ENCODE measurements at places on chromosomes 7 and 10.
A peak's percentile ranks its signal among the peaks of the same experiment; 100 is the strongest.

GRCh38 chr7:115475761-115476385 lies 554.0 kb downstream of the MDFIC start:
- no peak for DNase-seq

DNA sequence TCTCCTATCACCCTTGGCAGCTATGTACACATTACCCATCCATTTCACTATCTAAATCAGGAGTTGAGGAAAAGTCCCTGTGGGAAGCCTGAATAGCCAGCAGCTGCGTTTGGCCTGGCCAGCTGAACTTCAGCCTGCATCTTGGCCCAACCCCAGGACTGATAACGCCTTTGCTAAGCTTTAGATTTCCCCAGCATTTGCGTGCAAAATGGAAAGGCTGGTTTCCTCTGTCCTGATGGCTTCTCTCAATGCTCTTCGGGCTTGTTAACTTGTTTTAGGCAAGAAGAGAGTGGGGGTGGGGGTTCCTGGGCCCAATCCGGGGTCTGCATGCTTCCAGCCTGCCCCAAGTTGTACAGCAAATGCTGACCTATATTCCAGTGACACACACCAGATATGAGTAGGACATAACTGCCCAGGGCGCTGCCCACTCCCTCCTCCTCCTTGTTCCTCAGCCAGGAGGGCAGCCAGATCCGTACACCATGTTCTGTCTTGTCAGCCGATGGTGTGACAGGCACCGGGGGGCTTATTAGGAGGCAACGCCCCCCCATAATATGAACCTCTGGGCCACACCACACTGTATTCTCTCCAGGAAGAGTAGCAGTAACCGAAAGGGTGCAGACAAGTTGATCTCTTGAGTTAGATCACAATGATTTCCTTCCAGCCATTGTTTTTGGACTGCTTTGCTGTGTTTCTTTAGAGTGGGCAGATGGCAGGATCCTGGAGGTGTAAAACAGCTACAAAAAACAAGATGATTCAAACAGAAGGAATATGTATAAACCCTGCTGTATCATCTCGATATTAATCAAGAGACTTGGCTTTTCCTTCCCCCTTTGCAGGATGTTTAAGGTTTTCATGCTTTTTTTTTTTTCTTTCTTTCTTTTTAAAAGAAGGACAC lies 339.0 kb downstream of the RNLS start:
- DNase-seq: no peak

DNA sequence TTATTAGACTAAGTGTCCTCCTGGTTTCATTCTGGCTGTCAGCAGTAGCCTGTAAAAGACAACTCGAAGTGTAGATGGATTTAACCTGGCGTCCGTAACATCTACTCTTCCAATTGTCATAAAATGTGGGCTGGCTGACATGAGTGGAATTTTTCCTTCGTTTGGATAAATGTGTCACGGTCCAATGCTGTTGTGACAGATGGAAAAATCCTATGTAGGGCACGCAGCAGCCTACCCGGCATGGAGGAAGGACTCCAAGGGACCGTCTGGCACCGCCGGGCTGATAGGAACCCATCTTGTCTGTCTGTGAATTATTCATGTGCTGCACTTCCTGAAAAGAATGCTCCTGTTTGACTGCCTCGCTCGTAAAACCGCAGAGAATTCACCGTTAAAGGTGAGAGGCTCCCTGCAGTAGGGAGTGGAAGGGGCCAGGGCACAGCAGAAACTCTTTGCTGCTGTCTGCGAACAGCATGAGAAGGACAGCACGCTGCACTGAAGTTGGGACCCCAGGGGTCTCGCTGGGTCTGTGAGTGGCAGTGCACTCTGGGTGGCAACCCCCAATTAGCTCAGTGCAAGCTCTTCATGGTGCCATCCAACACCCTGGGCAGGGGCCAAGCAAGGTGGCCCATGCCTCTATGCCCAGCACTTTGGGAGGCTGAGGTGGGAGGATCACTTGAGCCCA lies 1.6 kb upstream of the ORAI2 start:
- DNase-seq: peak; percentile 50

GRCh38 chr10:80075781-80076180 lies 2.7 kb upstream of the TMEM254 start:
- no peak for DNase-seq

GRCh38 chr10:72692994-72693781 lies 1.2 kb downstream of the MCU start:
- no peak for DNase-seq

GRCh38 chr10:124532106-124532641 lies 70.6 kb downstream of the LHPP start:
- DNase-seq: peak; percentile 41

DNA sequence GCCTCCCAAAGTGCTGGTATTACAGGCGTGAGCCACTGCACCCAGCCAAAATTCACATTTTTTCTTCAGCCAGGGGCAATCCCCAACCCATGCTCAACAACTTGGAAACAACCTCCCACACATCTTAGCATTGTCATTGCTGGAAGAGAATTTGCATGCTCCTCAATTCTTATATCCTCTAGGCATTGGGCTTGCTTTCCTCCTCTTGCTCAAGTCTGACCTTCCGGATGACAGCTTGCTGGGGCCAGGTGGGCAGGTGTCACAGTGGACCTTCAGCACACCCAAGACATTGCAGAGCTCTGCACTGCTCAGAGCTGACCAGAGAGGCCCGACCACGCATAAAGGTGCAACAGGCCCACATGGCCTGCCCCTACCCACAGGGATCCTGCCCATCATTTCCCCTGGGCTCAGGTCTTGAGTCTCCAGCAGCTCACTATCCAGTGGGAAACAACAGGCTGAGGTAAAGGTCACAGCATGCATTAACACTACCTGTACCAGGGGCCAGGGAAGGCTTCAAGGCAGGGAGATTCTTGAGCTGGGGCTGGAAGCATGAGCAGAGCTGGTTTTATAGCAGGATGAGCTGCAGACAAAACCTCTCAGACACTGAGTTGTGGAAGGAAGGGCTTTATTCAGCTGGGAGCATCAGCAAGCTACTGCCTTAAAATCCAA lies 6.8 kb upstream of the GPR15LG start:
- no peak for DNase-seq

DNA sequence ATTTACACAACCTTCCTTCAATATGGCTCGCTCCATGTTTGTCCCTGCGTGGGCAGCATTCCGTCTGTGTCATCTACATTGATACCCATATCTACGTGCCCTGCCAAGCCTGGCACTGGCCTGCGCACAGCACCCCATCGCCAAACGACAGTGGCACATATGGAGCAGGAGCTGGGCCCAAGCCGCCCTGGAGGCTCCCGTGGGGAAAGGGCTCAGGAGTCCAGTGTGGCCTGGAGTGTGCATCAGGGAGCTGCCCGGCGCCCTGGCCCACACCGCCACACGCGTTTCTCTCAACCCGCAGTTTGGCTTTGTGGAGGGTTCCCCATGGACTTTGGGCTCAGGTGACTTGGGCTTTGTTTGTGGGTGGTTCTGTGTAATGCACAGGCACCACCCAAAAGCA lies 273.2 kb downstream of the PTPRN2 start:
- no peak for DNase-seq

DNA sequence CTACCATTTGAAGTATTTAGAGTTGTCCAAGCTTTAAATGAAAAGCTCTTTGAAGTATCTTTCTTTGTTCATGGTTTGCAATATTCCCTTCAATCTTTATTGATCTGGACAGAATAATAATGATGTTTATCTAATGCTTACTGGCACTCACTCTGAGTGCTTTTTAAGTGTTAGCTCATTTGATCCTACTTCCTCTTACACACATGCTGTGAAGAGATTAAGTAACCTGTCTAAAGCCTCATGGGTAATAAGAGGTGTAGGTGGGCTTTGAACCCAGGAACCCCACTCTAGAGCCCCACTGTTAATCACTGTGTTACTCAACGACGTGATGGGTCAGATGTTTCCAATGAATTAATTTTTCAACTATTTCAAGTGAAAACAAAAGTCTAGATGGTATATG lies 31.1 kb upstream of the ADD3 start:
- no peak for DNase-seq

DNA sequence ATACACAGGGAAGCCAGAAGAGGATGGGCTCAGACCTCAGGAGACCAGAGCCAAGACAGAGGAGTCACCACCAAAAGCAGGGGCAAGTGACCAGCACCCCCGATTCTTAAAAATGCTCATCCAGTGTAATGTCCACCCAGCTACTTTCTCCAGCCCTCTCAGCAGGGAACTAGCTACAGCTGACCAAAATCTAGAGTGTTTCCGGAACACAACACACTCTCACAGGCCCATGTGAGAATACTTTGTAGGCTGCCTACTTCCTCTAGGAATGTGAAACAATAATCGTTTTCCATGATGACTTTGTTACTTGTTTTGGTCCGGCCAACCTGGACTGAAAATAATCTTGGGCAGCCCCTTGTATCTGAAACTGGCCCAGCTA lies 14.5 kb downstream of the PSAP start:
- no peak for DNase-seq
